GM13976 (cell line): ENCODE measurements at places on chromosomes 7 and 10.

GRCh38 chr7:11830582-11831155 is 1.3 kb downstream of the THSD7A start:
- no peak for DNase-seq

DNA sequence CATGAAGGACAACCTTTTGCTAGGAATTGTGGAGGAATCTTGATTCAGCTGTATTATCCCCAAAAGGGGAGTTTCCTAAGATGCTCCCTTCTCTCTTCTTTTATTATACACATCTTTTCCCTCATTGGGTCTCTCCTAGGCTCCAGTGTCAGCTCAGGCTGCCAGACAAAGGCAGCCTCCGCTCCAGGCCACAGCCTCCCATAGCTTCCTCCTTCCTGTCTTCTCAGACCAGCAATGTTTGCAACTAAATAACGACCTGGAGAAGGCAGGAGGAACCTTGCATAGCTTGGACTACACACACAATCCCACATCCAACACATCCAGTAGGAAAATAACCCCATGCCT is 12.3 kb downstream of the SFXN3 start:
- no peak for DNase-seq

- no peak for DNase-seq
These were observed 89.4 kb downstream of the TBXAS1 start for GRCh38 chr7:139918480-139918879.

- no peak for DNase-seq
These were observed 197.0 kb upstream of the INHBA start for GRCh38 chr7:41899823-41900433.

DNA sequence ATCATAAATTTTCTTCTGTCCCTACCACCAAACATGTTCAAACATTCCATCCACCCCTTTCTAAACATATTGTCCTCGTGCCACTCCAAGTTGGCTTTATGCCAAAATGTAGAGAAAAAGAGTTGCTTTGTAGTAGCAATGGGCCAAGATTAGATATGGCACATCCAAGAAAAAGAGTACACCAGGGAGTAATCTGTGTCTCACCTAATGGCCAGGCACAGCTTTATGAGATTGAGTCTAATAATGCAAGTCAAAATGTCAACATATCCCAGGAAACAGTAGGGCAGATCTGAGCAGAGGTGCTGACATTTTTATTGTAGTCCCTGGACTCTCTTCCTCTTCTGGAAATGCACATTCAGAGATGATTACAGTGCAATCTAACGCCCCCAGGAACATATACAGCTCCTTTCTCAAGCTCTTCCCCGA is 5.7 kb upstream of the OR6V1 start:
- DNase-seq = no peak

GRCh38 chr7:111409714-111410422 is 152.4 kb downstream of the IMMP2L start:
- no peak for DNase-seq
